ENCODE measurements at places on chromosomes 5 and 9.

DNA sequence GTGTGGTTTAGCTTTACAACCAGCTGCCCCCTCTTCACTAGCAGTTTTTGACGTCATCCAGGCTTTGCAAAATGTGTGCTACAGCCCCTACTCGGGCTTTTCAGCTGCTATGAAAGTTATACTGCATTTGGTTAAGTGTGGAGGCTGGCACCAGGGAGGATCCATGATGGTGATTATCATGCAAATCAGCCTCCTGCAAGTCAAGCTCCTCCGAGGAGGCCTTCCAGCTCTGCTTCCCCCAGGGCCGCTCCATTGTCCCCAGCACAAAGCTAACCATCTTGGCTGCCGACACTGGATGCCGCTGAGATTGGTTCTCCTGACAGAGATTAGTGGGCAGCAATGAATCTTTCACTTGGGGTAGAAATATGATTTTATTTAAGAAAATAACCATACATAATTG is 159.6 kb downstream of the NR2F1-AS1 start:
- DNase-seq: no peak

GRCh38 chr9:35453786-35454185 is 36.1 kb upstream of the RUSC2 start:
- DNase-seq: no peak

DNA sequence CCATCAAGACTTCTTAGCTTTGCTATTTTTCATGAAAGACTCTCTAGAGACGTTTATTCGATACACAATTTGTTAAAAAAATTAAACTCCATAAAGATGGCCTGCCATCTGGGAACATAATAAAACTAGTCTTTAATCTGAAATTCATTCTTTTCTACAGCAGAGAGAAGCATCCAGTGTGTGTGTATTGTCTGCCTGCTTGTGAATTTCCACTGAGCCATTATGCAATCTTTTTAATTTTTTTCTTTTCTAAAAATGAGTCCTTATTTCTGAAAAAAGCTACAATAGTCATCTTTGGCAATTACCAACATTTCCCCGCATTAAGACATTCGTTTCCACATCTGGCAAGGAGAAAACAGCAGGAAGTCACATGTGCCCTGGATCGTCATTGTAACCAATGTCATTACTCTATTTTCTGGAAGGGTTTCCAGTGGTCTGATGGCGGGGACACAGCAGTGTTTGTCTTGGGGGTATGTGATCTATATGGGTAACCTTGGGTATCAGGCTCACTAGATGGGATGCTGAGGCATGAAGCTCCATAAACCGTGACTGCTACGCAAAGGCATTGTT is 263.1 kb downstream of the MSX2 start:
- no peak for DNase-seq

- DNase-seq: peak; percentile 15
Observed at GRCh38 chr9:18821788-18822187, 211.2 kb downstream of the SAXO1 start.

DNA sequence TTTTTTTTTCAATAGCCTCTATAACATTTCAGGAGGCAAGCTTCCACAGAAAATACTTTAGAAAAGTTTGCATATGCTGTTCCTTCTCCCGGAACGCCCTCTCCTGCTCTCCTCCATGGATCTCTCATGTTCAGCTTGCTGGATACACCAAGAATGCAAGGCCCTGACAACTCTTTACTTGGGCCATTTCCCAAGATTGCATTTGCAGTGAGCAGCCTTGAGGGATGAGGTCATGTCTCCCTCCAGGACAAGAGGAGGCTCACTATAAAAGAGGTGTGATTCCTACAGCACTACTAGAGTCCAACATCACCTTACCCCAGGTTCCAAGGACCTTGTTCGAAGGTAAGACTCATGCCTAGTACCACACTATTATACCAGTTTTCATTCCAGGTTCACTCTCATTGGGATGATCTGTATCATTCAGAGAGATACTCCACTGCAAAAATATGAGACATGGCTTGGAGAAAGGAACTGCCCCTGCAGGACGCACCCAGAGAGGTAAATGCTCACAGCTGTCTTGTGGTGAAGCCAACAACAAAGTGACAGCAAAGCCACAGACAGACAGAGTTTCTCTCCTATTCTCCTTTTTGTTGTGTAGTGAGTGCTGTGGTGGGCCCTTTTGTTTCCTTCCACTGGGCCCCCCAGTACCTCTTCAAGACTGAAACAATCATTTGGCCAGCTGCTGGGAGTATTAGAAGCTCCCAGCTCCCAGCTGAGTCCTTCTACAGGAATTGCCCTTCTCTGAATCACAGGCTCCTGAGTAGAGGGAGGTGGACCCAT is 151.7 kb upstream of the ZNF366 start:
- no peak for DNase-seq

- no peak for DNase-seq
Observed at GRCh38 chr5:4230786-4231641, 635.4 kb downstream of the IRX1 start.

DNA sequence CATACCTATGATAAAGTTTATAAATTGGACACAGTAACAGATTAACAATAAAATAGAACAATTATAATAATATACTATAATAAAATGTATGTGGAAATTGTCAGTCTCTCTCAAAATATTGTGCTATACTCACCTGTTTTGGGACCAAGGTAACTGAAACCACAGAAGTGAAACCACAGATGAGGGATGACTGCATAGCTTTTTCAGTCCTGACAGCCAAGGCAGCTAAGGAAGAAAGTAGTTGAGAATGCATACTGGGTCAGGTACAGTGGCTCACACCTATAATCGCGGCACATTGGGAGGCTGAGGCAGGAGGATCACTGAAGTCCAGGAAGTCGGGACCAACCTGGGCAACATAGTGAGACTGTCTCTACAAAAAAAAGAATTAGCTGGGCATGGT is 8.9 kb downstream of the SRP19 start:
- no peak for DNase-seq

DNA sequence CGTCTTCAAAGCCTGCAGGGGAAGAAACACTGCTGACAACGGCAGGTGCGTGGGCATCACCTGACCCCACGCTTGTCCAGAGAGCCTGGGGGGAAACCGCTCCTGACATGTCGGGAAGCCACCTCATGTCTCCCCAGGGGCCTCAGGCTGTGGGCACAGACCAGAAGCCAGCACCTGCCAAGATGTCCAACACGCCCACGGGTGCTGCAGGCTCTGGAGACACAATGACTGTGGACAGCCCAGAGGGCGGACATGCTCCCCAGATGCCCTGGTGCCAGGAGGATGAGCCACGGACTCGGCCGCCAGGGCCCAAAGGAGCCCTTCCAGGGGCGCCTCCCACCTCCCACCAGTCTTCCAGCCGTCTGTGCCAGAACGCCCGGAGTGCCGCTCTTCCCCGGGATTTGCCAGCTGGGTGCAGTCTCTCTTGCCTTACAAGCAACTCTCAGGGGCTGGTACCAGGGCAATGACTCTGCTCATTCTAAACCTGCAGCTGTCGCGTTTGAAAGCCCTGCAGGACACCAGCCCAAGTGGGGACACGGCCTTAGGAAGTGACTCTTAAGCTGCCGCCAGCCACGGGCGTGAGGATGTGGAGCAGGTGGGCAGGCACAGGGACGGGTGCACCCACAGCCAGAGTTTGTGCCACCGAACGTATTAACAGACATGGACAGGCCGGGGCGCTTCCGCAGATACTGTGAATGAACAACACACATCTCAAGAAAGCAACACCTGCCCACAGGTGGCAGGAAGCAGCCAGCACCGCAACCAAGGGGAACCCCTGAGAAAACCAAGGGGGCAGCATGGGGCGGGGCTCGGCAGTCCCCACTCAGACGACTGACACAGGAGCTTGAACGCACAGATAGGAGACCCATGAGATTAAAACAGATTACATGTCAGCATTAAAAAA is 6.8 kb upstream of the LHX3 start:
- no peak for DNase-seq

DNA sequence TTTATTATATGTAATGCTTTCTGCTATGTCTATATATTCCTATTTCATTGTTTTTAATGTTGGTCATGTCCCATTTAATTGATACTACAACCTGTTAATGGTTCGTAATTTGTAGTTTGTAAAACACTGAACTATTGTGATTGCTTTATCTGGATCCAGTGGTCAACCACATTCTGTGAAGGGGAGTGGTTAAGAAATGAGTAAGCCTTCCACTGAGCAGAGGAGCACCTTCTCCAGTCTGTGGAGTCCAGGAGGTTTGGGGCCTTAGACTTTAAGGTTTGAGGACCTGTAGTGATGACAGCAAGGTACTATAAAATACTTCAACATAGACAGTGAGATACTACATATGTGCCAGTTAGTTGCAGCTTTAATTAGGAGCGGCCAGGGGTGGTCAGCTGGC is 67.7 kb upstream of the RAD23B start:
- no peak for DNase-seq

- no peak for DNase-seq
Observed at GRCh38 chr5:174529925-174530681, 194.3 kb upstream of the MSX2 start.

DNA sequence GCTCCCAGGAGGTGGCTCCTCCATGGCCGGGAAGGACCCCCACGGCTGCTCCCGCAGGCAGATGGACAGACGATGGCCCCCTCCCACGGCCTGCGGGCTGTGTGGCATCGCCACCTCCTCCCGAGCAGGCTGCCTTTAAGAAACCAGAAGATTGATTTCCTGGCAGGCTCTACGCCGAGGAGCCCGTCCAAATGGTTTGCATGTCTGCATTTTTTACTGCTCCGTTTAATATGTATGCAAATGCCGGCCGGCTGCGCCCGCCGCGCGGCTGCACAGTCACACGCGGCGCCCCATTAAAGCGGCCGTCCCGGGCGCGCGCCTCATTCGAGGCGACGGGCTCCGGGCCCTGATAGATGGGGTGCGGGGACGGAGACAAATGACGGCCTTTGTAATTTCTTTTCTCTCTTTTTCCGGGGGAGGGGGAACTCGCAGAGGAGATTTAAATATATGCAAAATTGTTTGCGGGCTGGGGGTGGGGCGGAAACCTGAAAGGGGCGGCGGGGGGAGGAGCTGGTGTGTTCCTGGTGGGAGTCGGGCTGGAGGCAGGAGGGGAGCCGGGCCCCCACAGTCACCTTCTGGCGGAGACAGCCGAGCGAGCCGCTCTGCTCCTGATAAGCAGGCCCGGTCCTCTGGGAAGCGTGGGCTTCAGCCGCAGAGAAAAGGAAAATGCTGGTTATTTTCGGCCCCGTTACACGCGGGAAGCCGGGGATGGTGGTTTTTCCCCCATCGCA is 158.7 kb upstream of the IER5L start:
- peak; percentile 79 for DNase-seq

DNA sequence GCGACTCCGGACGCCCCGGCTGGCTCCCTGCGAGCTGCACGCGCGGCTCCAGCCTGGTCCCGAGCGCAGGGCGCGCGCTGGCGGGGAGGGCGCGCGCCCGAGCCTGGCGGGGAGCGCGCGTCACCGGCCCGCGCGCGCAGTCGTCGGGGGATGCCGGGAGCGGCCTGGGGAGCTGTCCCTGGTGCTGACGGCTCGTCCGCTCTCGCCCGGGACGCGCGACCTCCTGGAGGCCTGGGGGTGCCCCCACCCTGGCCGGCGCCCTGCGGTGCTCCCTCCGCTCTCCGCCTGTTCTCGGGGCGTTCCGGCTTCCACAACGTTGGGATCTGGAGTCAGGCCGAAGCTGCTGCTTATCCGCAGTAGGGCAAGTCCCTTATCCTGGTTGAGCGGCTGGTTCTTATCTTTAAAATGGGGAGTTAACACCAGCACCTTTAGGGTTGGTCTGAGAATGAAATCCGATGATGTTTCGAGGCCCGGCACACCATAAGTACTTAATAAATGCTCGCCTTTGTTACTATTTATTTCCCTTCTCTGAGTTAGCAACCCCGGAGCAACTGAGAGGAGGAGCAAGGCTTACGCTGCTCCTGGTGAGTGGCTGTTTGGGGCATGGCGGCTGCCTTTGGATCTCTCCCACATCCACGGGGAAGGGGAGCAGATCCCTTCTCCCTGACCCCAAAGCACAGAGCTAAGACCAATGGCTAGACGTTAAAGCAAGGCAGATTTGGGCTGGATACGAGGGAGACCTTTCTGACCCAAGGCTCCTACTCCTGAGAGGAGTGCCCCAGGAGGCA is at the start of gene FAM163B:
TSS of gene FAM163B (minus strand) at position 79 of the 788 bp plus-strand sequence. CDS start 29,166 bp downstream, outside the sequence.
- DNase-seq: peak; percentile 56

GRCh38 chr5:118590806-118591205 is 397.5 kb downstream of the DTWD2 start:
- no peak for DNase-seq

DNA sequence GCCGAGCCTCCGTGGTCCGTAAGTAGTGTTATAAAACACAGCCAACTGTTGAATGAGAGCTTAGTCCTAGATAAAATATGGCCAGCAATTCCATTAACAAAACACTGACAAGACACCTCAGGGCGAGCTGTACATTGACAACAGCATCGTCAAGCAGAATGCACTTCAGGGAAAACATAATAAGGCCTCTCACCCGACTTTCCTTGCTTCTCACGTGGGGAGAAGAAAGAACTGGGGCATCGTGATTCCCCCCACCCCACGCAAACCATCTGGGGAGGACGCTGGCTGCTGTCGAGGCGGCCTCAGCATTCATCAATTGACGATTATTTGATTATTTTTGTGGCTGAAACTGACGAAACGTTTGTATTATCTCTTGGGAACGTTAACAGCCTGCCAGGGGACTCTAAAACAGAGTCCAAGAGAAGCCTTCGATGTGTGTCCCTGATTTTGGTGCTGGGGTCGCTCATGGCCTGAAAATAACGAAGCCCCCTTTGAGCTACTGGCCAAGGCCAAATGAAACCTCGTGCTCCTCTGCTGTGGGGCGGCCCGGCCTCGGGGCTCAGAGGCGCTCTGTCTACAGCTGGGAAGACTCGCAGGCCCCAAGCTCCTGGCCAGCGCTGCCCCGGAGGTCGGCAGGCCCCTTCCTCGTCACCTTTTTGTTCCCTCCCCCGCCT is 464 bp downstream of the GDF9 start:
- no peak for DNase-seq

GRCh38 chr5:171801839-171802238 is 16.2 kb downstream of the SMIM23 start:
- no peak for DNase-seq

GRCh38 chr5:131394128-131394527 is 130.3 kb downstream of the CDC42SE2 start:
- DNase-seq: no peak

DNA sequence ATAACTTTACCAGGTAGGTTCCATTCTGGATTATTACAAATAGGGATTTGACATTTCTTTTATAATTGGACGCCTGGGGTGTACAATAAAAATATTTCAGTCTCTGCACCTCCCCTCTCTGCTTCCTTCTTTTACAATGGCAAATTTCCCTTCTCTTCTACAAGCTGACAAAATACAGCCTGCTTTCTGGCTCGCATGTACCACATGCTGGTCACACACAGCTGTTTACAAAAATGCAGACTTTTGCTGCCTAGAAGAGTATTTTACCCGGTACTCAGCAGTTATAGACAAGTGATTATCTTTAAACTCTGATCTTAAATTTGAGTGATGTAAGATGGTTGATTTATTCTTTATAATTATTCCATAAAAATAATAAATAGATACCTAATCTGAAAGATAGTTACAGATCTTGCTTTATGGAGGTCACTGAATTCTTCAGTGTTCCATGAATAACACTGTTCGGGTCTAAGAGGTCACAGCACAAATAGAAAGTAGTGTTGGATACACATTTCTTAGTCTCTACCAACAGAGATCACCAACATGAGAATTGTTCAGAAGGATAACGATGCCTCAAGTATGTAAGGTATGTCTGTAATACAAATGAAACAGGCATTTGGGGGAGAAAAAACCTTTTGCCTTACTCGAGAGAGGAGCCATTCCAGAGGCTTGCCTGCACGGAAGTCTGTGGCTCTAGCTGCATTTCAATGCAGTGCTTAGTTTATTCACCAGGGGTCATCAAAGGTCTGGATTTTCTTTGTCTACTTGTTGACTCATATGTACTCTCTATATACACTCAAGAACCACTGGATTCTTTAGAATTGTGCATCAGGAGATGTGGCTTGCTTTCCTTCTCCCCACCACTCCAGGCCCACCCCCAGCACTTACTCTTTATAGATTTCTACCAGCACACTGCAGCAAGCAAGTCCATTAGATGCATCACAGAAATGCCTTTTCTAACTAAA is 206.6 kb upstream of the RFX3 start:
- DNase-seq: peak; percentile 93
